ENCODE measurements at places on chromosomes 11 and 22. TPM values are rescaled to one million over a fixed set of nuclear protein-coding genes. Genes with fewer than 3 reads are reported as not detected.

DNA sequence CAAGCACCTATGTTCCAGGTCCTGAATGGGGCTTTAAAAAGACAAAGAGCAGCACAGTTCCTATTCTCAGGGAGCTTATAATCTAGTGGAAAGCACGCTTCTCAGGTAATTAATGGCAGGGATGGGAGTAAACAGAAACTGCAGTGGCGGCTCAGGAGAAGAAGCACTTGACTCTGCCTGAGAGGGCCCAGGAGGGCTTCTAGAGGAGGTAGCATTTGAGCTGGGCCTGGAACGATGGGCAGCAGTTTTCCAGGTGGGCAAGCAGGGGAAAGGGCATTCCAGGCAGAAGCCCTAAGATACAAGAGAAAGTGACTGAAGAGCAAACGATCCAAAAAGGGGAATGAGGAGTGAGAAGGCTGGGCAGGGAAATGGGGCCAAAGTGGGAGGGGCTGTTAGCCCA lies 37.1 kb upstream of the CHST1 start:
- no peak for DNase-seq

DNA sequence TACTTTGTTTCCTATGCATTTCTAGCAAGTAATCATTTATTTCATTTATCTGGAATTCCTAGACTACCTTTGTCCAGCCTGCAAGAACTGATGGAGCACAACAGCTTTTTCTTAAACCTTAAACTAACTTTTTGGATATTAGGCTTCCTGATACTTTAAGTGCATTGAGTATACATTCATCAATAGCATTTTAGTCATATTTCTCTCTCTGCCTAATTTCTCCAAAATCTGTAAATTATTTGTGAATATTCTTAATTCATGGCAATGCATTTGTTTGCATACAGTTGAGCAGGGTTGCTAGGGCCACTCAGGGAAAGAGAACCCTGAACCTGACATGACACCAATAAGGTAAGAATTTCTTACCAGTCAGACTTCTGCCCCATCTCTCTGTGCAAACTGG lies 29.1 kb upstream of the APLNR start:
- DNase-seq = no peak

GRCh38 chr11:132409573-132410355 lies 1039.3 kb downstream of the NTM start:
- DNase-seq = no peak

DNA sequence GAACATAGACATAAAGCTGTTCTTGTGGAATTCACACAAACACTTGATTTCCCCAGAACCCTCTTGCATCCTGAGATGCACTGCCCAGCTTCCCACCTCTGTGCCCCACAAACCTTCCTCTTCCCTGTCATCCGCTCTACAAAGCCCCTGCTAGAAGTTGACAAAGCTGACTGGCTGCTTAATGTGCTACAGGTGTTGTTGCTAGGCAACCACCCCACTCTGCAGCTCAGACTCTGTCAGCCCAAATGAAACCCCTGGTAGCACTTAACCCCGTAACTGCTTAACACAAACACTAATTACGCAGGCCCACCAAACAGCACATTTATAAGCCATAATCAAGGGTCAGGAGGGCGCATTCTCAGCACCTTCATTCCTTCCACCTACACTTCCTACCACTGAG lies 172.0 kb upstream of the CADM1 start:
- no peak for DNase-seq

GRCh38 chr11:35135222-35135621 lies 3.7 kb upstream of the CD44 start:
- no peak for DNase-seq

GRCh38 chr11:122744357-122744756 lies 88.8 kb downstream of the UBASH3B start:
- DNase-seq = no peak

GRCh38 chr11:770642-771616 lies 6.4 kb downstream of the GATD1 start:
- DNase-seq = no peak

DNA sequence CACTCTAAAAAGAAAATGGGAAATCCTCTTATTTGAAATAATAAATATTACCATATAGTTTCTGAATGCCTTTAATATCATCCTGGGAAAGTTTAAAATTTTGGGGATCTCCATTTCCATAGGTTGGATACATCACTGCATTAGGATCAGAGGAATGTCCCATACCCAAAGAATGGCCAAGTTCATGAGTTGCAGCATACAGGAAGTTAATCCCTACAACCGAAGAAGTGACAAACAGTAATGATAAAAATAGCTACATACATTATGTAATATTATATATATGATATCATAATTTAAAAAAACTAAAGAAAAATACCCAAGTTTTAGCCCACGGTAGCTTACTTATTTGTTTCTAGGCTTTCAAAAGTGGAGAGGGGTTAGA lies 7.4 kb downstream of the MMP7 start:
- DNase-seq = no peak

DNA sequence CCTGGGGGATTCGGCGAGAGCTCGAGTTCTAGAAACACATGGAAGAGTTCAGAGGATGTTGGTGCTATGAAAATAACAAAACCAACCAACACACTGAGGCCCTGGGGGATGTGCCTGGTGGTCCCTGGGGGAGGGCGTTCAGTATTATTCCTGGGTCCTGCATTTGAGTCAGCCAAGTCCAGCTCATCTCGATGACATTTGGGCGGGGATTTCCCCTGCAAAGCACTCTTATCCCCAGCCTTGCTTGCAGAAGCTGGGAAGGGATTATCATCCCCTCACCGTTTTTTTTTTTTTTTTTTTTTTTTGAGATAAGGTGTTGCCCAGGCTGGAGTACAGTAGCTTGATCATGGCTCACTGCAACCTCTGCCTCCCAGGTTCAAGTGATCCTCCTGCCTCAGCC lies 2.1 kb upstream of the SMIM38 start:
- no peak for DNase-seq

The CELSR1 gene
- total RNA-seq = 18.1 TPM

The PLAAT4 gene
- total RNA-seq = 6.1 TPM

The CRYBB1 gene
- not detected for total RNA-seq

The GLYATL1 gene
- 1.4 TPM for total RNA-seq

The MADD gene
- 30.2 TPM for total RNA-seq

All from tongue (tissue), 3 donors.